Thoracic aorta (tissue), 2 donors: ENCODE measurements at places on chromosomes 6 and 20.

GRCh38 chr6:9405369-9405768, 970.0 kb upstream of the SLC35B3 start:
- no peak for DNase-seq

DNA sequence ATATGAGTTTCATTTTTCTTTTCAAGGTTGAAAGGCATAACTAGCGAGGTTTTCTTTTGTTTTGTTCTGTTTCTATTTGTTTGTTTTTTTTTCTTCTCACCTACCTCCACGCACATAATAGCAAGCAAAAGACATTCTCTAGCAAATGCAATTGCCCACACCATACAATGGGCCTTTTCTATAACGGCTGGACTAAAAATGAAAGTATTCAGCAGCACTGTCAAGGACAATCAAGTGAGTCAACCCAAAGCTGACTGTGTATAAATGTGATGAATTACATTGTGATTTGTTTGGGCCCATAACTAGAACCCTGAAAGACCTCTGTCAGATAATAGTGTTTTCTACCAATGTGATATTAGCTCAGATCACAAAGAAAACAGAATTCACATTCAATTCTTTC, 496.7 kb downstream of the RNF144B start:
- DNase-seq = no peak

DNA sequence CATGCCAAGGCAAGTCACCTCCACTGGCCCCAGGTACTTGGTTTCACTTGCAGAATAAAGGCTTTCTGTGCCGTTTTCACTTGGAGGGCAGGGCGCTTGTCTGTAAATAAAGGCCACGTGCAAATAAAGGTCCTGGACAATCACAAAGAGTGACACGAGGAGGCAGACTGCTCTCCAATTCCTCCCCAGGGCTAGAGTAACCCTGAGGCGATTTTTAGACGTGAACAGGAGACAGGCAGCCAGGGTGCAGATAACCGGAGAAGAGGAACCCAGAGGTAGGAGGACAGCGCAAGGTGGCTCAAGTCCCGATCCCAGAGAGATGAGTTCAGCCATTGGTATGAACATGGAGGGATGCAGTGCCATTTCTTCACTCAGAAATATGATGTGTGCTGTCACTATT, 327.4 kb downstream of the KIF16B start:
- no peak for DNase-seq

GRCh38 chr20:18929800-18930199, 116.2 kb downstream of the SCP2D1 start:
- no peak for DNase-seq

- no peak for DNase-seq
These were observed 28.0 kb downstream of the SCML4 start for GRCh38 chr6:107796156-107796555.
